Mesendoderm (in vitro differentiated cells): ENCODE measurements at places on chromosomes 12 and 14.

DNA sequence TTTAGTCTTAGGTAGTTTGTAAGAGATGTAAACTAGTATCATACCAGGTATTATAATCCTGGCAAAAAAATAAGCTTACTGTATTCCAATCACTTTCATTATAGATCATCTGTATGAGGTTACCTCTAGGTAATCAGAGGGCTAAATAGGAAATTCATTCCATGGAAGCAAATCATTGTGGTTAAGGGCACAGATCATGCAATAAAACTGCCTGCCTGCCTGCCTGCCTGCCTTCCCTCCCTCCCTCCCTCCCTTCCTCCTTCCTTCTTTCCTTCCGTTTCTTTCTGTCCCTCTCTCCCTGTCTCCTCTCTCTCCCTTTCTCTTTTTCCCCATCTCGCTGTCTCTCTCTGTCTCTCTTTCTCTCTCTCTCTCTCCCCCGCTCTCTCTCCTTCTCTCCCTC, 3.2 kb upstream of the CLEC9A start:
- DNase-seq: no peak

DNA sequence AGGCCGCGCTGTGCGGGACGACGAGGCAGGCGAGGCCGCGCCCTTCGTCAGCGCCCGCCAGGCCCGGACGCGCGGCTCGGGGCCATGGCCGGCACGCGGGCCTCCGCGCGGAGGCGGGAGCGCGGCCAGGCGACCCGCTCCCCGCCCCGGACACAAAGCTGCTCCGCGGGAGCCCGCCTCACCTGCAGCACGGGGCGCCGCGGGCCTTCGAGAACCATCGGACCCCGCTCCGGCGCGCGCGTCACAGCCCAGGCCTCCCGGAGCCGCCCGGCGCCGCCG, 342 bp downstream of the DICER1 start:
- no peak for DNase-seq

DNA sequence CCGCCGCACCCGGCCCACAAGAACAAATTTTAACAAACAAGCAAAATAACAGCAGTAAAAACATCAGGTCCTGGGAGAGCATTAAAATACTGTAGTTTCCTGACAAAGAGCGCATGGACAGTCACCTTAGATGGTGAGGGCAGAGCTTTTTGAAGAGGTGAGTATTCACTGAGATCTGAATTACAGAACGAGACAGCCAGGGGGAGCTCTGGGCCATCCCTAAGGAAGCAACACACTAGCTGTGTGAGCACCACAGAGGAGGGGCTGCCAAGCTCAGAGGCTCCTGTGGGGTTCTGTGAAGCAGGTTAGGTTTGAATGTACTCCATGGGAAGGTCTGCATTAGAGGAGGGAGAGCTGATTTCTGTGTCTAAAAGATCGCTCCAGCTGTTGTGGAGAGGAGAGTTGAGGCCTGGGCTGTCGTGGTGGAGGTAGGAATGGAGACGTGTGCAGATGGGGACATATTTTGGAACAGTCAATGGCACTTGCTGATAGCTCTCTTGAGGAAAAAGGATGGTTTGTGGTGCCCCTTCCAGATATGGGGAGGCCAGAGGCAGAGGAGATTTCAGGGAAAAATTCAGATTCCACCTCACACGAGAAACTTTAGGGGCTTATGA, 72.9 kb downstream of the TRAFD1 start:
- DNase-seq: peak; percentile 89

GRCh38 chr12:32002848-32003493, 43.8 kb downstream of the RESF1 start:
- no peak for DNase-seq

- no peak for DNase-seq
Observed at GRCh38 chr12:94855853-94856252, 147.6 kb downstream of the NDUFA12 start.
